ENCODE measurements at places on chromosomes 7 and 10.

- no peak for DNase-seq
Observed at GRCh38 chr7:157898802-157899505, 562.1 kb downstream of the DNAJB6 start.

- no peak for DNase-seq
Observed at GRCh38 chr7:44461387-44461786, 29.1 kb downstream of the NUDCD3 start.

- no peak for DNase-seq
Observed at GRCh38 chr10:26216585-26217395, at the start of gene GAD2. Gene GAD2 (plus strand): TSS chr10:26216774. CDS start chr10:26216810, 36 bp downstream.

DNA sequence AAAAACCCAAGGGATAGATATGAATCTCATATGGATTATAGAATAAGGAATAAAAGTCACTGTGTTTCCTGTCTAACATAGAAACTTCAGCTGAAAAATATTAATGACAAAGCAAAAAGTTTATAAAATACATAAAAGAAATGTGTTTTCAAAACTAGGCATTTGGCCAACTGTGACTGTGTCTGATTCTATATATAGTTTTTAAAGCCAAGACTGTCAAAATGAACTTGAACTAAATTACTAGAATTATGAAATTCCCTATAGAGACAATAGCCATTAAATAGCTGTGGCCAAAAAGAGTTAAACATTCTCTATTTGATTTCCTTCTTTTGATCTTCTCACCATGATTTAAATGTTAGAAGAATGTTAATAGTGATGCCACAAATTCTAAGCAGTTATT lies 311.2 kb upstream of the SEMA3D start:
- no peak for DNase-seq

DNA sequence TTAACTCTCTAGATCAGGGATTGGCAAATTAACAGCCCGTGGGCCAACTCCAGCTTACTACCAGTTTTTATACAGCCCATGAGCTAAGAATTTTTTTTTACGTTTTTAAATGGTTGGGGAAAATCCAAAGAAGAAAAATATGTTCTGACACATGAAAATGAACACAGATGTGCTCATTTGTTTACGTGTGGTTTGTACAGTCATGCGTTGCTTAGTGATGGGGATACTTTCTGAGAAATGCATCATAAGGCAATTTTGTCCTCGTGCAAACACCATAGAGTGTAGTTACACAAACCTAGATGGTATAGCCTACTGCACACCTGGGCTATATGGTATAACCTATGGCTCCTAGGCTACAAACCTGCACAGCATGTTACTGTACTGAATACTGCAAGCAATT lies 8.3 kb upstream of the SMKR1 start:
- no peak for DNase-seq

DNA sequence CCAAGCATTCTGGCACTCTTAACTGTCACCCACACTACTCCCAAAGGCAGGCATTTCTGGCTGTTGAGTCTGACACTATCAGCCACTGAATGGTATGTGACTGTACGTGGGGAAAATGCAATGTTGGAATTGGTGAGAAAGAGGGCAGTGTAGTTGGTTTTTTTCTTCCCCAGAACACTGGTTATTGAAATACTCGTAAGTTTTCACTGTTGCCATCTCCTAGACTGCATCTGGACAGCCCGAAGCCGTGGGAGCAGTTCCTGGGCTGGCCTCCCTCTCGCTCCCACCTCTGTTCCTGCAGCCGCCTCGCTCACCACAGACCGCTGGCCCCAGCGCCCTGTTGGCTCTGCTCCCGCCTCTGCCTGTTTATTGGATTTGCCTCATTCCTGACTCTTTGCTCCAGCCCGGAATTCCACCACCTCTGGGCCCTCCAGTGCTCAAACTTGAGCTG lies 5.7 kb downstream of the PLCE1 start:
- no peak for DNase-seq

All from NCI-H1930 (cell line).